ENCODE measurements at places on chromosomes 16 and 17. TPM values are rescaled to one million over a fixed set of nuclear protein-coding genes. Genes with fewer than 3 reads are reported as not detected.

Gene NRN1L
- not detected for total RNA-seq

Gene WFIKKN2
- 0.93 TPM for total RNA-seq

DNA sequence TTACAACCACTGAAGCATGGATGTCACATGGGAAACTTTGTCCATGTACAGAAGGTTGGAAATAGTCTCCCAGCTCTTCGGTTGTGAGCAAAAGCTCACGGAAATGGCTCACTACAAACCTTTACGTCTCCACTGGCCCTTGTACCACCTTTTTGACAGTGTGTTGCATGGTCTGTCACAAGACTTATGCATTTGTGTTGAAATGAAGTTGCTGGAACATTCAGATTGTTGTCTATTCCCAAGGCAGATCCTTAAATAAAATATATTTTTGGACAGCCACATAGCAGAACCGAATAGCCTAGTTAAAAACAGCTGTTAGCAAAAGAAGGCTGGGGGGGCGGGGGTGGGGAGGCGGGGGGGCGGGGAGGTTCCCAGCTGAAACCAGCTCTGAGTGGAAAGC lies 39.2 kb downstream of the KNOP1 start:
- ATAC-seq = no peak

GRCh38 chr17:47305302-47305923 lies 18.3 kb upstream of the EFCAB13 start:
- ATAC-seq = no peak

GRCh38 chr16:50928065-50928464 lies 186.2 kb downstream of the CYLD start:
- no peak for ATAC-seq

Gene CHST4
- 0.13 TPM for total RNA-seq

GRCh38 chr17:40068129-40068581 lies 5.4 kb downstream of the THRA start:
- ATAC-seq = no peak

Gene ZFPM1
- 1.8 TPM for total RNA-seq

Gene XAF1
- total RNA-seq = 0.75 TPM

- ATAC-seq = no peak
Observed at GRCh38 chr17:61475726-61476125, 23.5 kb downstream of the TBX4 start.

GRCh38 chr17:11636771-11637170 lies 38.5 kb downstream of the DNAH9 start:
- ATAC-seq = no peak

- ATAC-seq = no peak
Observed at GRCh38 chr16:10564591-10564990, 15.8 kb downstream of the EMP2 start.

Gene CD7
- 2.6 TPM for total RNA-seq

GRCh38 chr17:48722201-48722907 lies at the start of gene PRAC1:
Gene PRAC1 (minus strand): TSS chr17:48722518. CDS start chr17:48722392, 126 bp downstream.
- no peak for ATAC-seq

DNA sequence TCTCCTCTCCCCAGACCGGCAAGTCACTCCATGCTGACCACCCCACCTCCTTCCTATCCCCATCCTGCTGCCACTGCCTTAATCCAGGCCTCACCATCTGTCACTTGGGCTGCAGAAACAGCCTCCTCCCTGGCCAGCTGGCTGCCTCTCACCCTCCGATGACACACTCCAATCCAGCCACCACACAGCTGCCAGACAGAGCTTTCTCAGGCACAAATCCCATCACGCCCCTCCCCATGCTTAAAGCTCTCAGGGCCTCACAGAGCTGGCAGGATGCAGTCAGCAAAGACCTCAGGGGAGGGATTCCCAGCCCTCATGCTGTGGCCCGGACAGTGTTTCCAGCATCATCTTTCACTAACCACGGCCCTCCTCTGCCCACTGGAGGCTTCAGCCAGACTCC lies 13.7 kb downstream of the CAMKK1 start:
- peak; percentile 96 for ATAC-seq

- ATAC-seq = peak; percentile 64
Observed at GRCh38 chr17:12667299-12667958, 1.7 kb downstream of the MYOCD start.

DNA sequence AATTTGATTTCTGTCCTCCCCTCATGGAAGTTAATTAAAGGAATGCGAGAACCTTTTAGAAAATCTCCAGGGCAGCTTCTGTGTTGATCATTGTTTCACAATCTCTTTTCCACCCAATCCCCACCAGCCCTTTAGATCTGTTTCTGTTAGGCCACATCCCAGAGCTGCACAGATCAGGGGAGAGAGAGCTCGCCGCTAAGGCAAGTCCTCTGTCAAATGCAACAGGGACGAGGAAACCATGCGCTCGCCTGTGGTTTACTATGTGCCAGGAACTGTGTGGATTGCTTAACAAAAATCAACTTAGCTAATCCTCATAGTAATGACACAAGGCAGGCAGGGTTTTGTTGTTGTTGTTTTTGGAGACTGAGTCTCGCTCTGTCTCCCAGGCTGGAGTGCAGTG lies 115.4 kb downstream of the SALL1 start:
- ATAC-seq = no peak

Gene VMO1
- not detected for total RNA-seq

Gene SDR42E1
- total RNA-seq = under 0.01 TPM

DNA sequence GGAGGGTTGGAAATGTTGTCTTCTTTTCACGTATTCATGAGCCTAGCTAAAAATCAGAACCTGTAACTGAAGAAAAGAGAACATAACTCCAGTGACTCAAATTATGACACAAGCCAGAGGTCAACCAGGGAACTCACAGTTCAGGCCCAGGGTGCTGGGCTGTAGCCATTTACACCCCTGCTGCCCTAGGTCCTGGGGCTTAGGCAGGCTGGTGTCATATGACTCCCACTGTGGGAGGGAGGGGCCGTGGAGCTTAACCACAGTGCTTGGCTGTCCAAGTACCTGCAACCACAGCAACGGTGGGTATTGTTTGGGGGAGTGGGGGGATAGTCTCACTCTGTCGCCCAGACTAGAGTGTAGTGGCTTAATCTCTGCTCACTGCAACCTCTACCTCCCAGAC lies 71.1 kb upstream of the AMZ2 start:
- ATAC-seq = no peak

DNA sequence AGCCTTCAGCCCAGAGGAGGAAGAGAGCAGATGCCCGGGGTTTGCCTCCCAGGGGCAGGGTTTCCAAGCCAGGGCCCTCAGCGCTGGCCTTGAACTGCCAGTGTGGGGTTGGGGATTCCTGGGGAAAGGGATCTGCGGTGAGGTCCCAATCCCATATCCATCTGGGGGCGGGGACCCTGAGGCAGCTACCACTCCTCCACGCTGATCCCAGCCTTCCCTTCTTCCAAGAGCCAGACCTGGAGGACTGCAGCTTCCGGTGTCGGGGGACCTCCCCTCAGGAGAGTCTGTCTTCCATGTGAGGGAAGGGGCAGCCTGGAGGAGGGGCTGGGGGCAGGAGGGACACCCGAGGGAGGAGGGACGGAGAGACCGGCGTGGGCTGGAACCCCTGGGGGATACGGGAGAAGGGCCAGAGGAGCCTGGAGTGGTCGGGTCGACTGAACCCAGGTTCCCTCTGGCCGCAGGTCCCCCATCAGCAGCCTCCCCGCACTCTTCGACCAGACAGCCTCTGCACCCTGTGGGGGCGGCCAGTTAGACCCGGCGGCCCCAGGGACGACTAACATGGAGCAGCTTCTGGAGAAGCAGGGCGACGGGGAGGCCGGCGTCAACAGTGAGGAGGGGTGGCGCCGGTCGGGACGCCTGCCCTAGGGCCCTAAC lies 10.7 kb upstream of the CISD3 start:
- no peak for ATAC-seq

DNA sequence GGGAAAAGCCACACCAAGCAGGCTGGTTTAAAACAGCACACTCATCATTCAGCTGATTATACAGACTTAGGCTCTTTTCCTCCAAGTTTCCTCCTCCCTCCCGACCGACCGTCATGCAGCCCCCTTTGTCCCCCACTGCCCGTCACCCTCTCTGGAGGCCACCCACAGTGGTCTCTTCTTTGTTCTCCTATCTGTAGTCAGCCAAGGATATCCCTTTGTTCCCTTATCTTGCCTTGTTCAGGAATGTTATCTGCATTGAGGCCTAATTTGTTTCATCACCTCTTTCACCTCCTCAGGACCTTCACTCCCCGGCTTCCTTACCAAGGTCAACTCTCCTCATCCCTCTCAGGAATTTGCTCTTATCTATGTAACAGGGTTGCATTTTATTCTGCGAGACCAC lies 186.4 kb upstream of the CDH13 start:
- no peak for ATAC-seq

- no peak for ATAC-seq
Observed at GRCh38 chr16:75423723-75424104, 9.6 kb downstream of the CFDP1 start.

- no peak for ATAC-seq
Observed at GRCh38 chr17:1870592-1870991, 40.8 kb downstream of the RPA1 start.

Gene ADAMTS18
- 1.4 TPM for total RNA-seq

DNA sequence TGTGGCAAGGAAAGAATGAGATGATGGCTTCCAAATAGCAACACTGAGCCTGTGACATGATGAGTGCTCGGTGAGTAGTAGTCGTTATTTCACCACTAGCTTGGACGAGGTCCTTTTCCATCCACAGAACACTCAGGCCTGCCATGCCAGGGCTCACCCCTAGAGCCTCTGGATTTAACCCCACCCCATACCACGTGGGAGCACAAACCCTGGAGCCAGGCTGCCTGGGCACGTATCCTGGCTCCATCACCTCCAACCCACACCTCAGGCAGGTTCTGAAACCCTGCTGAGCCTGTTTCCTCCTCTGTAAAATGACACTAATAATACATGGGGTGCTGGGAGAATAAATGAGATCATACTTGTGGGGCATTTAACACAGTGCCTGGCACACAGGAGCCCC lies 192.4 kb downstream of the KATNIP start:
- no peak for ATAC-seq

DNA sequence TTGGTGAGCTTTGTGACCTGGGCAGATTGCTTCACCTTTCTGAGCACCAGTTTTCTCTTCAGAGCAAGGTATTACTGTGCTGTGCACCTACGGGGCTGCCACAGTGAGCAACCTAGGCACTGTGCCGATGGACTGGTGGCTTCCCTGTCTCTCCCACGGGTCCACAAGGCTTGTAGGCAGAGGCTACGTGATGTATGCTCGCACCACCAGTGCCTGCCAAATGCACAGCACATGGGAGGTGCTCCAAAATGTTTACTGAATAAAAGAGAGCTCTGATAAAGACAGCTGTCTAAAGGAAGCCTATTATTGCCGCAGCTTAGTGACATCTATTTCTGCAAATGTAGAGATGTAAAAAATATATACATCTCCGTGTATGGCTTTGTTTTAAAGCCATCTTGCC lies 139.2 kb downstream of the CDK5R1 start:
- ATAC-seq = no peak

- ATAC-seq = no peak
Observed at GRCh38 chr16:48247311-48247710, at the start of gene ABCC11. Gene ABCC11 (minus strand): TSS chr16:48247539. CDS start chr16:48231921, 15,618 bp downstream.

DNA sequence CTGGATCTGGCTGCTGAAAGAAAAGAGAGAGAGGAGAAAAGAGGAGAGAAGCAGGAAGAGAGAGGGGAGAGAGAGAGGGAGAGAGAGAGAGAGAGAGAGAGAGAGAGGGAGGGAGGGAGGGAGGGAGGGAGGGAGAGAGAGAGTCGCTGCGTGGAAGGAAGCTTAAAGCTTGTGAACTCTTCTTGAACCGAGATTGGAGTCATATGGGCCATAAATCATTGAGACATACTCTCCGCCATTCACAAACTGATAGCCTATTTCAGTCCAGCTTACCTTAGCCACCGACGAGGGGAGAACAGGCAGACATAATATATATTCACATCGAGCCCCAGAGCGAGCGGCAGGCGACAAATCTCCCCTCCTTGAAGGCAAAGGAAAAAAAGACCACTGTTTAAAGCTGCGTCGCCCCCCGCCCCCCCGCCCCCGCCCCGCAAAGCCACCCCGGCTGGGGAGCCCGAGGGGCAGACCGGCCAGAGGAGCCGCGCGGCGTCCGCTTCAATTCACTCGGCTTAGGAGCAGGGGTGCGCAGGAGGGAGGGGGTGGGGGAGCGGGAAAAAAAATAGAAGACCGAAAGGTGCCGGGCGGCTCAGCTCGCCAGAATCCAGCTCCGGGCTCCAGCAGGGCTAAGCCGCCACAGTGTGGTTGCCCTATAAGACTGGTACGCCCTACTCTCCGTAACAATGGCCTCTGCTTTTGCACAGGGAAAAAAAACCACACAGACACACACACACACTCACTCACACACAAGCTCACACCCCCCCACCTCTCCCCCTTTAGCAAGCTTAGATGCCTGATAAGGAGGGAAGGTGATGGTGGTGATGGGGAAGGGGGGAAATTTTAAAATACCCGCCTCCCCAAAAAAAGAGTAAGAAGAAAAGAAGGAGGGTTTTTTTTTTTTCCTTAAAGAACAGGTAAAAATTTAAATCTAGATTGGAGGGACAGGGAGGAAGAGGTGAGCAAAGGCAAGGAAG lies 10.6 kb upstream of the HOXB2 start:
- ATAC-seq = peak; percentile 49

Gene ACSM2A
- 0.27 TPM for total RNA-seq

Gene ATP1B2
- total RNA-seq = 77.8 TPM

- ATAC-seq = no peak
Observed at GRCh38 chr16:50088302-50088701, 22.5 kb downstream of the HEATR3 start.

GRCh38 chr16:88633684-88634140 lies 4.7 kb upstream of the IL17C start:
- peak; percentile 31 for ATAC-seq

DNA sequence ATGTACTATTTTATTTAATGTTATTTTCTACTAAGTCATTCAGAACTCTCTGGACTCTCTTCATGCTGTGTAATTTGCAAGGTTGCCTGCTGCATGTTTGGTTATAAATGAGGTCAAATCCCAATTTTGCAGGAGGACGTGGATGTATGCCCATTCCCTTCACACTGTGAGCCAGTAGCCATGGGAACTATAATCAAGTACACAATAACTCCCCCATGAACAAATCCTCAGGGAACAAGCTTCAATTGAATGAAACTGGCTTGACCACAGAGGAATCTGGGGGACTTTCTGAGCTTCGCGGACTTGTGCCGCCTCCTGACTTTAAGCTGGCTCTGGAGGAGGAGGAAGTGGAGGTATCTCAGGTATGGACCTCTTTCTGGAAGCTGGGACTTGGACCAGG lies 14.6 kb upstream of the KCTD13 start:
- ATAC-seq = no peak

DNA sequence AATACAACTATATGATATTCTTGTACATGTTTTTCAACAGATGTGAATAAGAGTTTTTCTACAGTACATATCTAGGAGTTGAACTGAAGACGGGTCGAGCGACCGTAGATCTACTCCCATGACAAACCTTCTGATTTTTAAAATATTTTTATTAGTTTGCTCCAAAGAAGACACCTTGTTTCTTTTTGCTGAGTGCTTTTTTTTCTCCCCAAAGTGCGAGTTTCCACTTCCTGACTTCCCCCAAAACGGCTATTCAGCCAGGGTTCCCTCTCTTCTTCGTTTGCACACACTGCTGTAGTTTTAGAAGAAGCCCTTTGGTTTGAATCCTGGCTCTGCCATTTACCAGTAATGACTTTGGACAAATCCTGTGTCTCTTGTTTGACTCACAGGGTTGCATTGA lies 241.7 kb upstream of the MAF start:
- ATAC-seq = no peak

GRCh38 chr16:87828907-87829621 lies 40.2 kb downstream of the SLC7A5 start:
- no peak for ATAC-seq

Gene ERCC4
- total RNA-seq = 13.1 TPM
